Glutamatergic neuron (in vitro differentiated cells): ENCODE measurements at places on chromosomes 4 and X. TPM values are rescaled to one million over a fixed set of nuclear protein-coding genes. Genes with fewer than 3 reads are reported as not detected.
A peak's percentile ranks its signal among the peaks of the same experiment; 100 is the strongest.

- peak; percentile 71 for DNase-seq
Measured at GRCh38 chr4:123505095-123506010, 108.8 kb downstream of the SPRY1 start.

DNA sequence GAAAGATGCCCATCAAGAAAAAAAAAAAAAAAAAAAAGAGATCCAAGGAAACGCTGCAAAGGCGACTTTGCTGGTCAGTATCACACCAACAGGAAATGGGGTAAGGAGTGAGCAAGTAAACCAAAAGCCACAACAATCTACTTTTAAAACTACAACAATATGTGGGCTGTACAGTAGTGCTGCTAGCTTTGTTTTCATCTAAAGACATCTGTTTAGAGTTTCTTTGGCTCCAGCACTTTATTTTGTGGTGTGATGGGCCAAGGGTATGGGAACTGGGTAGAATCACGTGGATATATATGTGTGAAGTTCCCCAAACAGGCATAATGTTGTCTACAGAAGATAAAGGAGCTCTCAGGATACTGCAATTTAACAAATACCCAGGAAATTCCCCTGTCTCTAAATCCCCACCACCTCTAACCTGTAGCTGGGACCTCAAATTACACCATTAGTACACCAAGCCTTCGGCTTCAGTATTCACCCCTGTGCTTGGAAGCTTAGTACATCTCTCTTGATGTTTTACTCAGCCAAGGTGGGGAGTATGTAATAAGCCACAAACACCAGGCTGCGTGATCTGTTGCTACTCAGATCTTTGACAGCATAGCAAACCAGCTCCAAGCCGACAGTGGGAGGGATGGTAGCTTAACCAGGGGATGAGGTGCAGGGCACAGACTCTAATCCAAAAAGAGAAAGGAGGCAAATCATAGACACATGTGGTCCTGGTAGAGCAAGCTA lies 207.9 kb downstream of the HS6ST2 start:
- no peak for DNase-seq

- no peak for DNase-seq
Measured at GRCh38 chr4:99394896-99395295, 40.2 kb downstream of the ADH7 start.

DNA sequence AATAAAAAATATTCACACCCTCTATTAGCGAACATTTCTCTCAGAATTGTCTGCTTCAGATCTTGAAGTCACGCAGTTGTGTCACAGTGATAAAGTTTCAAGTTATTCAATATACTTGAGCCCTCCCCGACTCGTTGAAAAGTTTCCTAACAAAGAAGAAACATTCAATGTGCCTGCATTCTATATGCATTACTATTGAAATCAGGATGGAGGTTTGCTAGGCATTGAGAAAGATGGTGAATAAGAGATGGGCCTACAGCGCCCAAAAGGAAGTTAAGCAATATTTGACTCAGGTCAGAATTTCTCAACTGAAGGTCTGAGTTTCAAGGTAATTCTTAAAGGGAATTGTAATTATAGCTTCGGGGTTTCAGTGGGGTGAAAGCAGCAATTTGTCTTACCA lies 6.1 kb downstream of the TCEANC start:
- DNase-seq, result no peak

Gene TLR10
- not detected for total RNA-seq

DNA sequence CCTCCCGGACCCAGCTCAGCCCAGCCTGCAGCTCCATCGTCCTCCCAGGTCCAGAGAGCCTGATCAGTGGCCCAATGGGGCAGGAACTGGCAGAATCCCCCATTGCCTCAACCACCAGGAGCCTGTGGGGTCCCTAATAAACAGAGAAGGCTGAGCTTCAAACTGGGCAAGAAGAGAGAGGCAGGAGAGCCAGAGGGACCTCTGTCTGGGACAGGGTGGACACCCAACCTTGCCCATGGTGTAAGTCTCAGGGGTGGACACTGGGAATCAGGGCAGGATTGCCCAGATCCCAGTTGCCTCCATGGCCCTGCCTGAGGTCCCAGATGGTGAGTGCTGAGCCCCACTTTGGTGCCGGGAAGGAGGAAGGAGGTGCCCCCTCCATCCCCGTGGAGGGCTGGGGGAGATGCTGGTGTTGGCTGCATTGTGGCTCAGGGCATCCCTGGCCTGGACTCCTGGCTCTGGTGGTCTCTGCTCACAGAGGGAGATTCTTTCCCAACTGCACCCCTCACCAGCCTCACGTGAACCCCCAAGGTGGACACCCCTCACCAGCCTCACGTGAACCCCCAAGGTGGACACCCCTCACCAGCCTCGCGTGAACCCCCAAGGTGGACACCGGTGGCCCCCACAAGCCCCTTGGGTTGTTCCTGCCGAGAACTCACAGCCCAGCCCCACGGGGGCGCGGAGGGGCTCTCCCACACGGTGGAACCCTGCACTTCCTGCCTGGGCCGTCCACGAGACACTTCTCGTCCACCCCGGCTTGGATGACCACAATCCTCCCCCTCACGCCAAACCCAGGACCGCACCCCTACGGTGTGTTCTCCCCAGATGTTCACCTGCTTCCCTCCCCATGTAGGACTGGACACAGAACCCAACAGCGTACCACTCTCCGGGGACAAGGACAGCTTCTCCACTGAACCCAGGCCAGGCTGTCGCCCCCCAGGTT lies 5.4 kb downstream of the CPLX1 start:
- no peak for DNase-seq

GRCh38 chr4:16642897-16643296 lies 255.5 kb downstream of the LDB2 start:
- DNase-seq, result no peak

DNA sequence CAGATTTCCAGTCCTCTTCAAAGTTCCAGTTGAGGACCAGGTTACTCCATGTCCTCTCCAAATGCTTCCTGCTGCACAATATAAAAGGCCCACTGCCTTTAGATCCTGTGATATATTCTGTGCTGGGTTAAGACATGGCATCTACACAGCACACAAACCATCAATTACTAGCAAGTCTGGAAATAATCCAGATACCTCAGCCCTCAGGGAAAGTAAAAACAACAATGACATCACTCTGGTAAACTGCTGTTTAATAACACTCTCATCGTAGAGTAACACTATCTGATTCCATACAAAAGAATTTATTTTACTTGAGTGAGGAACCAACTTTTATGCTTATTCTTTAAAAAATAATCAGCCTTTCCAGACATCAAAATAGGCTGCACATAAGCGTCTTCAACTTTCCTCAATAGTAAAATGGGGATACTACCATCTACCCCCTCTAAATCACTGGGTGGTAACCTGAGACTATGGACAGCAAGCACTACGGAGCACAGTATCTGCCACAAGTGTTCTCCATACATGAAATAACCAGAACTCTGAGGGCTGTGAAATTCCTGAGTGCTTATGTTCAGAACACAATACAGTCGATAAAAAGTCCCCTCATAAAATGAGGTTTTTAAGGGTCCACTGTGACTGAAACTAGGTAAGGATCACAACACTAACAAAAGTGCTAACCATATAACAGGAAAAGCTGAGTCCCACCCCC lies 53.4 kb downstream of the ABCG2 start:
- DNase-seq, result no peak

Gene GAGE2A
- total RNA-seq, result not detected

DNA sequence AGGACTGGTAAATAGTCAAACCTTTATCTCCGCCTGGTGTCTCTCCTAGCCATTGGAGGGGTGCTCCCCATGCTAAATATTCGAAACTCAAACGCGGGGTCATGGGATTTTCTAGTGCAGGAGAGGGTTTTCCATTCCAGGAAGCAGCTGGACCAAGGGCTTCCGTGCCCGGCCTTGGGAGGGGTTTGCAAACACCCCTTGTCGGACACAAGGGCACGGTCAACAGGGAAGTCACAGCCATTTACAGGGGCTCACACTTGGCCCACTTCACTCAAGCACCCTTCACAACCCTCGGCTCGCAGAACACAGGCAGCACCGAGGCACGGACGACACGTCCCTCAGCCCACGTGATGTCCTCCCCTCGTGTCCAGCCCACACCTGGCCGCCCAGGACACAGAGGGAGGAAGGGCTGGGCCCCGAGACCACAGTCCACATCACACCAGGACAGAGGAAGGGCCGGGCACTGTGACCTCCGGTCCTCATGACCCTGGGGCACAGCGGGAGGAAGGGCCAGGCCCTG lies 10.3 kb upstream of the PLCXD1 start:
- no peak for DNase-seq

GRCh38 chr4:56050625-56051024 lies 101.9 kb downstream of the CEP135 start:
- no peak for DNase-seq

Gene EDNRA
- not detected for total RNA-seq

- DNase-seq, result no peak
Measured at GRCh38 chr4:68895561-68896198, 55.9 kb downstream of the UGT2A3 start.

Gene SHROOM2
- total RNA-seq, result 3.1 TPM

Gene NLGN4X
- 40.9 TPM for total RNA-seq

Gene ARMCX4
- 22.1 TPM for total RNA-seq

DNA sequence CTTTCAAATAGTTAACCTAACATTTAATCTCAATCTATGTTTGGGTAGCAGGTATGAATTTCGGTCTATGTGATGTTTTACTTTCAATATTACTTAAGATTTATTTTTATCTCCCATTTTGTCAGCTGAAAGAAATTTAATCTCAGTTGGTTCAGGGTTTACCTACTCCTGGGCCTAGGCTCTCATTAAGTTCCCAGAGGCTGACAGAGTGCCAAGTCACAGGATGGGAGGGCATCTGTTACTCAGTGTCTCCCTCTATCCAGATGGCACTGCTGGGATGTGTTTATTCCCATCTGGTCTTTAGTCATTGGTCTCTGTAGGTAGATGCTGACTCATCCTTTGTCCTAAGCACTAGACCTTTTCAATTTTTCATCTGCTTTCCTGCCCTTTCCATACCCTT lies 129.4 kb upstream of the ARSJ start:
- DNase-seq, result peak; percentile 53

Gene CNKSR2
- total RNA-seq, result 18.5 TPM

DNA sequence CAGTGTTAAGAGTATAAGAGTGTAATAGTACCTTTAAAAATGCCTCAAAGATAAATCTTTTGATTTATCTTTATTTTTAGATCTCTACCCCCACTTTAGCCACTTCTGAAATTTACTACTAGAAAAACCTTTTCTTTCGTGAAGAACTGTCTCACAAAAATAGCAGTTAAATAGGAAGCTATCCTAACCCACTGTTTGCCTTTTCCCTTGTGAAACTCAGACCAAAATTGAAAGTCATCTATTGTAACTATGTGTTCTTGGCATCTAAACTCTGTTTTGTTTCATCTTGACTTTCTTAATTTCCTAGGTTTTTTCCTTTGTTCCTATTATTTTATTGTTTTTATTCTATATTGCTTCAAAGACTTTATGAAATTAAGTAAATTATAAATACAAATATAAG lies 7.8 kb upstream of the TMEM144 start:
- no peak for DNase-seq

DNA sequence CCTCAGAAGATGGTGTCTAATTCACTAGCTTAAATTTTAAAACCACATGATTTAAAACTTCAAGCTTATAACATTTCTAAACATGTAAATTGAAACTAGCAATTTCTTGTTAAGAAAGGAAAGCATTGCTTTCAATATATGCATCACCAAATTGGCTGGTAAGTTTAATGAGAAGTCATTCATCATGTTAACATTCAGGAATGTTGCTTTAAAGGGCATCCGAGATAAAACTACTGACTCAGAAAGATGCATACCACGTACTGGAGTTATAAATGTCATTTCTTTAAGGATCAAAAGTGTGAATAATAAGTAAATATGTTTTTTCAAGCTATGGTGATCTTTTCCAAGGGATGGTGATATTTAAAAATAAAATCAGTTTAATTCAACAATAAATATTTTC lies 83.3 kb upstream of the VCX2 start:
- no peak for DNase-seq

Gene EMCN
- total RNA-seq, result not detected

Gene CD99L2
- total RNA-seq, result 49.9 TPM

Gene GPR173
- total RNA-seq, result 85.3 TPM

Gene ZNF81
- 19.4 TPM for total RNA-seq

DNA sequence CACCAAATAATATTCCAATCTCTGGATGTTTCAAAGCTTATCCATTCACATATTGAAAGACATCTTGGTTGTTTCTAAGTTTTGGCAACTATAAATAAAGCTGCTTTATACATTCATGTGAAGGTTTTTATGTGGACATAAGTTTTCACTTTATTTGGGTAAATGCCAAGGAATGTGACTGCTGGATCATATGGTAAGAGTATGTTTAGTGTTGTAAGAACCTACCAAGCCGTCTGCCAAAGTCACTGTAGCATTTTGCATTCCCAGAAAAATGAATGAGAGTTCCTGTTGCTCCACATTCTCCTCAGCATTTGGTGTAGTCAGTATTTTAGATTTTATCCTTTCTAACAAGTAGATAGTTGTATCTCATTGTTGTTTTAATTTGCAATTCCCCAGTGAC lies 1047.7 kb downstream of the C4orf33 start:
- no peak for DNase-seq

- no peak for DNase-seq
Measured at GRCh38 chr4:152456609-152457008, 79.3 kb downstream of the FBXW7 start.

GRCh38 chrX:48071064-48071985 lies at the start of gene ZNF630:
Gene ZNF630, minus strand, starts transcription at chrX:48071640. Its CDS starts 4,754 bp downstream, at chrX:48066886.
- DNase-seq, result peak; percentile 62

DNA sequence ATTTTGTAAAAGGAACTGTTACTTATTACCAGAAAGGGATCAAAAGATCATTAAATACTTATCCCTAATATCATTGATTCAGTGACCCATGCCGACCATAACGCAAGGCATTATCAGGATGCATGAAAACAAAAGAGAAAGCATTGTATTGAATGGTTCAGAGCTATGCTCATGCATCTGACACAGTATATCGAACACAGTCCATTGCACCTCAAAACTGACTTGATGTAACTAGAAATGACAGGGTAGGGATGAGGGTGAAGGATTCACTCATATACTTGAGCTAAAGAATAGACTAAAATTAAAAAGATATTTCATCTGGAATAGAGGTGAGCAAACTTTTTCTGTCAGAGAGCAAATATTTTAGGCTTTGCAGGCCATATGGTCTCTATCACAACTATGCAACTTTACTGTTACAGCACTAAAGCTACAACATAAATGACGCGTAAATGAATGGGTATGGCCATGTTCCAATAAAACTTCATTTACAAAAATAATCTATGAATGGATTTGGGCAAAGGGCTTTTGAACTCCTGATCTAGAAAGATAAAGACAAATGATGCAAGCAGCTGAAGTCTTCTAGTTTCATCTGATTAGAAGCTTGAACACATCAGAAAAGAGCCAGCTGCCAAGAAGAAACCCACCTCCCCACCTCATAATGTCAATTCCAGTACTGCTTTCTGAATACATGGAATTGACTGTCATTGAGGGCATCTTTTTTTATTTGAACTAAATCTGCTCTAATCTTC lies 12.9 kb upstream of the SPP1 start:
- DNase-seq, result no peak

Gene FAM133A
- total RNA-seq, result 0.39 TPM

Gene SORCS2
- 29.5 TPM for total RNA-seq

DNA sequence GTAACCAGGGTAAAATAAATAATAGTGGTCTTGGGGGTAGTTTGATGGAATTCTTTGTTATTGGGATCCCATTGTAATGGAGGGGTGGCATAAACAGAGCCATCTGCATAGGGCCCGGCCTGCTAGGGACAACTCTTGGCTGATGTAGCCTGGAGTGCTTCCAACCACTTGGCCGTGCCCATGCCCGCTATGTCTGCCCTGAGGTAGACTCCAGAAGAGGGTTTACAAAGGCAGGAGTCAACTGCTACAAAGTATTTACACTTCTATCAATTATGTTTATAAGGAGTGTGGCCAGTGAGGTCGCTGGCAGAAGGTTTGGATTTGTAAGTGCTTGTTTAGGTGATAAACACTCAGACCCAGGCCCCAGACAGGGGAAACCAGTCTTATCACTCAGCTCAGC lies 8.1 kb downstream of the RASL11B start:
- no peak for DNase-seq

Gene TIGD4
- 0.83 TPM for total RNA-seq
